ENCODE measurements at places on chromosomes 4 and X.

DNA sequence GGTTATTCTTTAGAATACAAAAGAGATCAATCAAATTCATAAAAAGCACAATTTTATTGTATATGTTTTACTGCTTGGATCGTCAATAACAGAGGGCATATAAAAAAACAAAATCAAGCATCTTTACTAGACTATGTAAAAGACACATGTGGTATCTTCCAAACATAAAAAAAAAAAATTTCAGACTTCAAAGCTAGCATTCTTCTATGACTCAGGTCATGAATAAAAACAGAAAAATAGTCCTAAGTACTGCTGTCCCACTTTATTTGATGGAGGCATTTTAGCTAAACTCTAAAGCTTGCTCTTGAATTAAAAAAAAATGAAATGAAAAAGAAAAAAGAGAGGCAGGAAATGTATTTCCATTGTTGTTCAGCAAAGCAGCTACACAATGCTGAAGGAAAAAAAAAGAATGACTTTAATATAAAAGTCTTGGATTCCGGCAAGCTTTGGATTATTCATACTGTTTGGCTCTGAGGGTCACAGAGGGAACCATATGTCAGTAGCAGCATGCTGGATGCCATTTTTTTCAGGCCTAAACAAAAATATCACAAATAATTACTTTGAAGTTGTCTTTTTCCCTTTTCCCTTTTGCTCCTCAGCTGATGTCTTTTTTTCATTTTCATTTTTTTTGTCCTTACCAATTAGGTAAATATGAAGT, 249.1 kb upstream of the DIAPH2 start:
- no peak for DNase-seq

DNA sequence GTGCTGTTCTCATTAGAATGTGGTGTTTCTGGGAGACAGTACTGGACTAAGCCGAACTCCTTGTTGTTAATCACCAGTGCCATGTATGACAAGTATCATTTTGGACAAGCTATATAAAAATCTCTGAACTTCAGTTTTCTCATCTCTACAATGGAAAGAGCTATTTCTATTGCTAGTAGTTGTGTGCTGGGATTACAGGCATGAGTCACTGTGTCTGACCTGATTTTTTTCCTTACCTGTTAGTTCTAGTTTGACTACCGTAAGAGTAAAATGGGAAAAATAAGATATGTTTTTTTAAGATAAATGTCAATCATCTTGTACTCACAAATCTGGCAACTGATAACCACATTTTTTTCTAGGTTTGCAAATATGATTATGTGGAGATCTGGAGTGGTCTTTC, 192.3 kb downstream of the TLL1 start:
- no peak for DNase-seq

DNA sequence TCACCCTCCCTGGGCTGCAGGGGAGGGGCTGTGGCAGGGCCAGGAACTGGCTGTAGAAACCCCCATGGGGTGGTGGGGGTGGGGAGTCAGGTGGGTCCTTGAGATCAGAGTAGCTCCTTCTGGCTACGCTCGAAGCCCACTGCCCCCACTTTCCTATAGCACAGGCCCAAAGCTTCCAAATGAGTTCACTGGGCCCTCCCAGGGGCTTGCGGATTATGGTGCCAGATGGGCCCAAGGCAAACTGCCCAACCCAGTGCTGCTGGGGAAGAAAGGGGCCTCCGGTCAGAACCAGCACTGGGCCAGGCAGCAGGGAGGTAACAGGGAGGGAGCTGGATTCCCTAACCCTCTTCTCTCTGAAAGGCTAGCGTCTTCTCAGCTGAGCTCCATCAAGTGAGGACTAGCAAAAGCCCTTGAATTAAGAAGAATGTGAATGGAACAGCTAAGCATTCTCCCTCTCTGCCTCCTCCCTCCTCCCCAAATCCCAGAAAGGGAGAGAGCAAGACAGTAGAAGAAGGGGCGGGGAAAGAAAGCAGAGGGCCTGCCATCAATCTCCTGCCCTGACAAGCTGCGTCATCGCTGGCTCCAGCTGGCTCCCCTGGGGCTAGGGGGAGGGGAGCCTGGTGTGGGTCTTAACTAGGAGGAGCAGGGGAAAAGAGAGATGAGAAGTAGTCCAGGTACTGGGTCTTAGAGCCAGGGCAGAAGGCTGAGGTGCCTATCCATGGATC, 34.7 kb downstream of the FRMPD3 start:
- no peak for DNase-seq

DNA sequence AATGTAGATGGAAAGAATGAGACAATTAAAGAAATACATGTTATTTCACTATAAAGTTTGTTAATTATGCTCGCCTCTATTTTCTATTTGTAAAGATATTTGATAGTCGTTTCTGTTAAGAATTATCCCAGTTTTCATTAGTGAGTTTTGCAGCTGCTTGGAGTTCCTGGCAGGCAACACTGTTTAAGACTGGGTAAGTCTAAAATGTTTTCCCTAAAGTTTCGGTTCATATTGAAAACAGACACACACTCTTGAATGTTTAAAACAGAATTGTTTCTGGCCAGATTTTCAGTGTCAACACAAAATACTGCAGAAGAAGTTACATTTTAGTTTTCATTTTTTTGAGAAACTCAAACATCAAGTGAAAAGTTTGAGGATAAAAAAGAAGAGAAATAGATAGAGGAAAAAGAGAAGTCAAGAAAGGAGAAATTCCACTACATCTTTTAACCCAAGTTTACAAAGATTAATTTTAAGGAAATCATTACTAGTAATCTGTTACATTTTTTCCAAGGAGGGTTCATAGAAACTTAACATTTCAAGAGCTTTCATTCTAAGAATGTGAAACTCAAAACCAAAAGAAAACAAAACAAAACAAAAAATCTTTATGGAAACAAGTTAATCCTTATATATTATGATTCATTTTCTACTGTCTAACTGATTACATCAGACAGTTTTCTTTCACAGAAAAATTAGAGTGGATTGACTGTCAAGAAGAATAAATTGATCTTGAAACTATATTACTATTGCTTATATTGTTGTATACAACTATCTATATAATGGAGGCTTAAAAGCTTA, 305.5 kb downstream of the FAT4 start:
- no peak for DNase-seq

DNA sequence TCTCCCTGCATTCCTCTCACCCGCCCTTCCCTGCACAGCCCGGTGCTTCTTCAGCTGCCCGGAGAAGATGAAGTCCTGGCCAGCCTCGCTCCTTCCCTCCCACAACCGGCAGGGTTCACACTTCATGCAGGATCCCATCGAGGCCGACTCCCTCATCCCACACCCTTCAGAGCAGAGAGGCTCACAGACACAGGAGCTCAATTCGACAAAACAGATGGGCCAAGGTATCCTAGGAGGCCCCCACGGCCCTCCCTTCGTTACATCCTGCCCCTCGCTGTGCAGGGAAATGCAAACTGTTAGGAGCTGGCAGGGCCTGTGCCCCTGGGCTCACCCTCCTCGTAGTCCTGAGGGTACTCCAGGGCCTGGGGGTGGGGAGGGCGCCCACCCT, 238.1 kb downstream of the DHRSX start:
- no peak for DNase-seq

GRCh38 chr4:9999956-10000561, 21.2 kb downstream of the SLC2A9 start:
- no peak for DNase-seq

GRCh38 chrX:4754878-4755604, 1041.6 kb upstream of the PRKX start:
- no peak for DNase-seq

- DNase-seq: no peak
Observed at GRCh38 chrX:81120258-81120935, 81.3 kb downstream of the HMGN5 start.

DNA sequence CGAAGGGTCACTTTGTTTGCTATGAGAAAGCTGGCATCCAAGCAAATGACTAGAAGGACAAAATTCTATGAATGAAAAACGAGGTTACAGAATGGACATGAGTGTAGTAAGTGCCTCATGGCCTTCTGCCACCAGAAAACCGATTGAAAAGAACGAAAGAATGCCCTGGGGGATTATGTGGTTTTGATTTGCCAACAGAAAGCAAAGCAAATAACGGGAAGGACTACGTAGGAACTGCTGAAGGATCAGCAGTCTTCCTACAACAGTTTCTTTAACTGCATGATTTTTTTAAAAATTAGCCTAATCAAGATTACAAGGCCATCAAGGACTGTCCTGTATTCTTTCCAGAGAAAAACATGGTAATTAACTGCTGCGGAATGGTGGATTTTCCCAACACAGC, 50.6 kb downstream of the NRK start:
- no peak for DNase-seq

GRCh38 chr4:7705062-7705461, 234.6 kb downstream of the AFAP1 start:
- DNase-seq: no peak

DNA sequence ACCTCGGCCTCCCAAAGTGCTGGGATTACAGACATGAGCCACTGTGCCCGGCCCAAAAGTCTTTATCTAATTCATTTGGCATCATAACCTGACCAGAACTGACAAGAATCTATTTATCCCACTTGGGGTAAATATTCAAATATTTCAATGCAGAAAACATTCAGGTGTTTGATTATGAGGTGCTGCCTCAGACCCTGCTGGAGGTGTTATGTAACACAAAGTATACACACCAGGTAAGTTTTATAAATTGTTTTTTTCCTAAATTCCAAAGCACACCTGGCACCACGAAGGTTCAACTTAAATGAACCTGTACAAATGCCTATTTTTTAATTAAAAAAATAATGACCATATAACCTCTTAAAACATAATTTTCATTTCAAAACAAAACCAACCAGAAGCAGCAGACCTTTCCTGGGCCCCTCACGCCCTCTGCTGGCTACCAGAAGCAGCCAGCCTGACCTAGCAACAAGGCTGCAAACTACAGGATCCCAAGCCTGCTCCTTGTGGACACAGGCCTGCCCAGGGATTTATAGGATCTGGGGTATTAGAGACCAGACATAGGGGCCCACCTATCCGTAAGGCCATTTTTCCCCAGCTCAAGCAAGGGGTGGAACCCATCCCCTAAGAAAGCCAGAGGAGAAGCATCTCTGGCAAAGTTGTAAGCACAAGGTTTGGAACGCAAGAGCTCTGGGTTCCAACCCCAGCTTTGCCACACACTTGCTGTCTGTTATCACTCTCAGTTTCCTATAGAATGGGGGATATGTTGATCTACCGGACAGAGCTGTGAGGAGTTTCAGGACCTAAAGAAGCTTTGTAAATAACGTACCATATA, 11.7 kb downstream of the OTUD5 start:
- DNase-seq: peak; percentile 31

DNA sequence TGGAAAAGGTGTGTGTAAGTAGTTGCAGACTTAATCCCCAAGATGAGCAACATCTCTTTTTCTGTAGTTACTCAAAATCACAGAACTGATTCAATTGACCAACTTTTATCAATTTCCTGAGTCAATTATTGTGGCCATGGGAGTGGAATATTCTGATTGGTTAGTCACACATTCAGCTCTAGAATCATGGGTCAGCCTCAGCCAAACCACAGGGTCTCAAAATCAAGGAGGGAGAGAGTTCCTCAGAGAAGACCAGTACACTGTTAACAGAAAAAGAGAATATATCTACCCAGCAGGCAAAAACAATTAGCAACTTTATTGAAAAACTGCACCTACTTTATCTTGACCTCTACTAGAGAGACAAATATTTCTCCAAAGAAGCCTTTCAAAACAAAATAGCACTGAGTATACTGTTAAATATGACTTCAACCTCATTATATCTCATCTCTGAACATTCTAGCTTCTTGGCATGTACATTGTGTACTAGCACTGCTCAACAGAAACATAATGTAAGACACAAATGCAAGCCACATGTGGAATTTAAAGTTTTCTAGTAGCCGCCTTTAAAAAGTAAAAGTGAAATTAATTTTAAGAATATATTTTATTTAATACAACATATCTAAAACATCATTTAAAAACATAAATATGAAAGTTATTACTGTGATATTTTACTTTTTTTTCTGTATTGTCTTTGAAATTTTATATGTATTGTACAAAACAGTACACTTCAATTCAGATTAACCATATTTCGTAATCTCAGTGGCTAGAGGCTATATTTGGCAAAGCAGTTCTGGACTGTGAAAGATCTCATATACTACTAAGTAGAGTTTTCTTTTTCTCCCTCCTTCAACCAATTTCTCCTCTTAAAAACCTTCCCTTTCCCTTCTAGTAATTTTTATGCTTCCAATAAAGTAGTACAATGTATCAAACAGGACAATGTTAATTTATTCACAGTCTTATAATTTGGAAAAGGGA, 11.8 kb upstream of the LCORL start:
- DNase-seq: no peak

DNA sequence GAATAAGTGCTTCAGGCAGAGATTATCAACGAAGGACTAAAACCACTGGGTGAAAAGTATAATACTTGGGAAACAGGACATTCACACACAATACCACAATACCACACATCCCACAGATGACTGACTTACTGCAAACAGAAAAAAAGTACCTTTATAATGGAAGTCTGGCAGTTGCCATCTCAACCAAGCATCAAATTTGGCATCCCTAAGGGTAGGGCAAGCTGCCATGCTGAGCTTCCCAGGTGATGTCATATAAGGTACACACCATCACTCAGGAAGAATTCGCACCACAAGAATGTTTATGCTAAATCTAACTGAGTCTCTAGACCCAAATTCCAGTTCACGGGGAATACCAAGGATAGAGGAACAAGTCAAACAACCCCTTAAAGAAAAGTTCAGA, 9.1 kb downstream of the QDPR start:
- no peak for DNase-seq

DNA sequence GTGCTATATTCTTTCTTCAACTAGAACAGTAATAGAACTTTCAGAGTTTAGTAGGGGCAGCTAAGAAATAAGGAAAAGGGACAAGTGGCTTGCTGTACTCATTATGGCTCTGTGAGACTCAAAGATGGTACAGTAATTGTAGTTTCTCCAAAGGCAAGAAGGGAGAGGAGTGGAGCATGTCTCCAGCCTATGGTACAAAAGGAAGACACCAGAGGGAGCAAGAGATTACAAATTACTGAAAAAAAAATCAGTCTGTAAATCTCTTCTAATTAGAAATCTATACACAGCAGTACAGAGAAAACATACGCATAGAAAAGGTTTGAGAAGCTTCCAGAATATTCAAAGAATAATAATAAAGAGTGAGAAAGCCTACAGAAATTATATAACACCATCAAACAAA, 61.4 kb downstream of the KLHL4 start:
- no peak for DNase-seq

- no peak for DNase-seq
Observed at GRCh38 chrX:147217334-147217733, 402.8 kb upstream of the CXorf51A start.

DNA sequence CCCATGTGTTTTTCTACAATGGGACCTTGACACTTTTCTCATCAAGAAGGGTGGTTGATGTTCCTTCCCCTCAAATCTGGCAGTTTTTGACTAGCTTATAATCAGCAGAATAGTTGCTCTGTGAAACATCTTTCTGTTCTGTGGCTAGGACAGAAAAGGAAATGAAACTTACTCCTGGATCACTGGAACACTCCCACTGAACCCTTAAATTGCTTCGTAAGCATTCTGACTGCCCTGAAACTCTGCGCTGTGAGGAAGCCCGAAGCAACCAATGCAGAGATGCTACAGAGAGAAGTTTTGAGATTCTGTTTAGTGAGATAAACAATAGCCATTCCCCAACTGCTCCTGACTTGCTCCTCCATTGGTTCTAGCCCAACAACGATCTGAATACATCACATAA, 602.2 kb downstream of the CENPC start:
- no peak for DNase-seq
